Activated CD4-positive, alpha-beta T cell treated with anti-CD3 and anti-CD28 coated beads, Interleukin-2, amount 10 ng/mL, durations not matched to agents 24 days and 14 days (primary cell): ENCODE measurements at places on chromosomes 2 and 18.

GRCh38 chr2:172944022-172944793, 131.4 kb upstream of the MAP3K20 start:
- no peak for DNase-seq

- DNase-seq, result no peak
Observed at GRCh38 chr2:36214691-36215090, 140.9 kb upstream of the CRIM1 start.

DNA sequence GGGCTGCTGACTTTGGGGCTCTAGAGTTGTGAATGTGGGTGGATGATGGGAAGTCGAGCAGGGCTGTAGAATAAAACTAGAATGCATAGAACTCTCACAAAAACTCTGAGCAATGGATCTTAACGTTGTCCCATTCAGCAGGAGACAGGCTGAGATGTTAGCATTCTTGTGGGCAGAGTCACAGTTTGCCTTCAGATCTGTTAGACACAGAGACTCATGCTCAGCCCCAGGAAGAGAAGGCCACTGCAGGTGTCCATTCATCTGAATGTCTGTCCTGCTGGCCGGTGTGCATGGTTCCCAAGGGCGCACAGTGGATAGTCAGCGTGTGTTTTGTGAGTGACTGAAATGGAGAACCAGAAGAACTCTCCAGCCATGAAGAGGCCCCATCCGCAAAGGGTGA, 111.3 kb downstream of the TSN start:
- DNase-seq, result no peak

- DNase-seq, result peak; percentile 78
Observed at GRCh38 chr2:54657664-54658083, 65.8 kb upstream of the EML6 start.

DNA sequence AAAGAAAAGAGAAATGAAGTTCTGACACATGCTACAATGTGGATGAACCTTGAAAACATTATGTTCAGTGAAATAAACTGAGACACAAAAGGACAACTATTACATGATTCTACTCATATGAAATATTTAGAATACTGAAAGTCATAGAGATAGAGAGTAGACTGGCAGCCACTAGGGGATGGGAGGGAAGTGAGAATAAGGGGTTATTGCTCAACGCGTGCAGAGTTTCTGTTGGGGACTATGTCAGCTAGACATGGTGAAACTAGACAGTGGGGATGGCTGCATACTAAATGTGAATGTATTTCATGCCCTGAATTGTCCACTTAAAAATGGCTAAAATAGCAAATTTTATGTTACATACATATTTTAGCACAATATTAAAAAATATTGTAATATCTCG, 108.7 kb upstream of the ATL2 start:
- DNase-seq, result no peak

- no peak for DNase-seq
Observed at GRCh38 chr2:203077451-203077850, 62.8 kb downstream of the NBEAL1 start.

- no peak for DNase-seq
Observed at GRCh38 chr2:169572821-169573159, 875 bp downstream of the FASTKD1 start.

DNA sequence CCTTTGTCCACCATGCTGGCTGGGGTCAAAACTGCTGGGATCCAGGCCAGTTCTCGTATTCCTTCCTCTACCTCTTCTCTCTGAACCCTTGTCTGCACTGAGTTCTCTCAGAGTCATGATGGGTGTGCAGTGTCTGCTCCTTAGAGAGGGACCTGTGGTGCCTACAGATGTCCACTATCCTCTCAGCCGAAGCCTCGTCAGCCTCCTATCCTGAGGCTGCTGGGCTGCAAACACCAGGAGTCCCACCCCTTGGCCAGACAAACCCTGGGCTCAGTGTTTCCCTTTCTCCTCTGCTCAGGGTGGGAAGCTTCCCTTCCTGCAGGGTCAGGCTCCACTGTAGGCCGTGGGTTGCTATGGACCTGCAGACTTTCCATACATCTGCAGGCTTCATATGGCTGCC, 2.3 kb downstream of the INPP5D start:
- DNase-seq, result no peak

DNA sequence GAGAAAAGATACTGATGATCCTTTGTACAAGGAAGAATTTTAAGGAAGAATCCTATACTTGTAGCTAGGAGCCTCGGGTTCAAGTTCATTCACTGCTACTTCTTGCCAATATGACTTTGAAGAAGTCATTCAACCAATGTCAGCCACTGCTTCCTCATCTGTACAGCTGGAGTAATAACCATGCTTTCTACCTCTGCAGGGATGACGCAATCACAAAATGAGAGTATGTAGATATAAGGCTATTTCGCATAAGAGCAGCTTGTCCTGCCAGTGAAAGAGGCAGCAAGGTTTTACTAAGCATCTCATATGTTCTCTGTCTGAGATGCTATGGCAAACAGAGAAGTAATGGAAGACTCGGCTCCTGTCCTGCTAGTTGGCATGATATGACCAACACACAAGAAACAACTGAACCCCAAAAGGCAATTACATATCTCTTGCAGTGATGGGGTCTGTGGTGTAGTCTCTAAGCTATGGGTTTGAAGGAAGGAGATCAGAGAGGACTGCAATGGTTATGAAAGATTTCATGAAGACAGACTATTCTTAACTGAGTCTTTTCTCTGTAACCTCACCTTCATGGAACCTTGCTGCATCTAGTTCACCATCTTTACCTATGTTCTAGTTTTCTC, 9.2 kb downstream of the AAK1 start:
- DNase-seq, result no peak

GRCh38 chr2:96065381-96065930, 30.7 kb upstream of the GPAT2 start:
- peak; percentile 42 for DNase-seq

- DNase-seq, result no peak
Observed at GRCh38 chr2:196875414-196875813, 51.1 kb downstream of the PGAP1 start.

GRCh38 chr2:215633360-215633759, 197.5 kb upstream of the FN1 start:
- peak; percentile 21 for DNase-seq

GRCh38 chr2:4110273-4110672, 406.9 kb downstream of the DCDC2C start:
- no peak for DNase-seq

- no peak for DNase-seq
Observed at GRCh38 chr2:159228081-159228581, 58.4 kb downstream of the WDSUB1 start.

DNA sequence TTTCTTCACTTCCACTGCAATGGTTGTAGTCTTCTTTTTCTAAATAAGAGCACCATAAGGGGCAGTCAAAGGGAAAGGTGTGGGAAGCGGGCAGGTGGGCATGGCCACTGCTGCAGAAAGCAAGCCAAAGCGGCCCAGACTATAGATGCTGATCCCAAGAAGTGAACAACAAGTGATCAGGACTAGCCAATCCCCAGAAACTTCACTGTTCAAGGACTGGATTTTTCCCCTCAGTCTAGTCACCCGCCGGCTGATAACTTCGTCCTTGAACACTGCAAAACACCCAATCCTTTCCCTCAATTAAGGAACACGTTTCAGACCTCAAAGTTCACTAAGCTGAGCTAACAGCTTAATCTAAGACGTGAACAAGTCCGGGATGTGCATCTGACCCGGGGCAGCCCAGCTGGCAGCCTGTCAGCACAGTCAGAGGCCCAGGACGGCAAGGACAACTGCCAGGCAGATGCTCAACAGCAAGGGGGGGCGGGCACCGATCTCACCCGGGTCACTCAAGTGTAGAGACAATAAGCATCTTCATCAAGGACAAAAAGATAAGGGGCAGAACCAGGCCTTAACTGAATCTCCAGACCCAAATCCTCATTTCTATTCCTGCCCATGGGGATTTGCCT, 59.8 kb downstream of the HDLBP start:
- DNase-seq, result no peak

- no peak for DNase-seq
Observed at GRCh38 chr2:71897137-71897480, 250.6 kb downstream of the CYP26B1 start.

DNA sequence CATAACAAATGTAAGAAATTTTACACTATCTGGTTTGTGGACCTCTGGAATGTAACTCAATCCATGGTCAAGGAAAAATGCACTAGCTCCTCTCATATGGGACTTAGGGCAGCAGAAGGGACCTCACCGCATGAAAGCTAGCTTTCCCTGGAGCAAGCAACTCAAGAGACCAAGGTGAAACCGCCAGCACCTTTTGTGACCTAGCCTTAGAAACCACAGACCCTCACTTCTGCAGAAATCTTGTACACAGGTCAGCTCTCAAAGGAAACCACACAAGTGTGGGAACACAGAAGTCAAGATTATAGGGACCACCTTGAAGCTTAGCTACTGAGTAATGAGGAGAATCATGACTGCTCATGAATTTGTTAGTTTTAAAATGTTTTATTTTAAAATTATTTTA, 222.5 kb downstream of the DLGAP1 start:
- no peak for DNase-seq

DNA sequence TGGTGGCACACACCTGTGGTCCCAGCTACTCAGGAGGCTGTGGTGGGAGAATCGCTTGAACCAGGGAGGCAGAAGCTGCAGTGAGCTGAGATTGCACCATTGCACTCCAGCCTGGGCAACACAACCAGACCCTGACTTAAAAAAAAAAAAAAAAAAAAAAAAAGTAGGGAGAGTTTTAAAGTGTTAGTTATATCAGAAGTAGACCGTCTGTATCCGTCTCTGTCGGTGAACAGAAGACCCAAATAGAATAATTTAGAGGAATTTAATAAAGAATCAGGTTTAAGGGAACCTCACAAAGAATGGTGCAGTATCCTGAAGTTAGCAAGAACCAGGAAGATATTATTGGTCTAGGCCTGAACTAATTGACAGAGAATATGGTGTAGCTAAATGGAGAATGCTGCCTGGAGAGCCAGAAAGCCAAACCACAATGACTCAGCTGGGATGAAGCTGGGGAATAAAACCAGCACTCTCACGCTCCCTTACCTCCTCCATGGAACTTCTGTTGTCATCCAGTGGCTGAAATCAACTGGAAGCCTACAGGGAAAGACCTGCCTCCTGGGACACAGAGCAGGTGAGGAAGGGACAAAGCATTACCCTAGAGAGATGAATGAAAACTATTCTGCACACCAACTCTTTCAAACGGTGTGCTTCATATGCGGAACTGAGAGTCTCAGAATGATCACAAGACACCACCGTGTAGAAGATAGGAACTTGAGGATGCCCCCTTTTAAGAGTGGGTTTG, 39.1 kb upstream of the PLEKHM3 start:
- DNase-seq, result no peak

DNA sequence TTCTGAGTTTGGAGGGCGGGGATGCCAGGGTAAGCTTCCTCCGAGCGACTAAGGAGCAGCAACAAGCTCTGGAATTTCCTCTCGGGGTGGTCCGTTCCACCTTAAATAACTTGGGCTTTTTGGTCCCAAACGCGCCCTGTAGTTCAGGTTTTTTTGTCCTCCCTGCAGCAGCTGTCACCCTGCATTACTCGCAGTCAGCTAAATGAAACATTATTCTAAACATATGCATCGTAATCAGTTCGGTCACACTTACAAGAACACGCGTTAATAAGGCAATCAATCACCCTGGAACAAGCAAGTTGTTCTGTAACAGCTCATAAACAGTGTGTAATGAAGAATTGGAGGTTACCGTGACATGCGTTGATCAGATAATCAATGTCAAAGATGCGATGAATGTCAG, 8.3 kb downstream of the EVX2 start:
- no peak for DNase-seq
